ENCODE measurements at places on chromosomes 13 and 19.

DNA sequence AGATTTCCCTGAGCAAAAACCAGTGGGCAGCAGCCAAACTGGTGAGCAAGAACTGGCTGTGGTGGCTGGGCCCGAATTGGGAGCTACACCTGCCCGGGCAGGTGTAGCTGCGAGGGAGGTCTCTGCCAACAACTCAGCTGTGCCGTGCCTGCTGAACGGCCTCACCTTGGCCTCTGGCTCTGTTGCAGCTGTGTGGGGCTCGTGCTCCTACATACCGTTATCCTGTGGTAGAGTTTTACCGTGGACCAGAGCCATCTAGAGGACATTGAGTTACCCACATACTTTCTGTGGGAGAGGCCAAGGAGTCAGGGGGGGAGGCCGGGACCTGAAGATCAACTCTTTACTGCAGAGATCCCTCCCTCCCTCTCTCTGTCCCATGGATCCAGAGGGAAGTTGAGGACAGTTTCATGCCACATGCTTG is 113.2 kb downstream of the TM9SF2 start:
- no peak for DNase-seq

GRCh38 chr13:45773236-45773635 is 71.1 kb downstream of the CBY2 start:
- DNase-seq: no peak

DNA sequence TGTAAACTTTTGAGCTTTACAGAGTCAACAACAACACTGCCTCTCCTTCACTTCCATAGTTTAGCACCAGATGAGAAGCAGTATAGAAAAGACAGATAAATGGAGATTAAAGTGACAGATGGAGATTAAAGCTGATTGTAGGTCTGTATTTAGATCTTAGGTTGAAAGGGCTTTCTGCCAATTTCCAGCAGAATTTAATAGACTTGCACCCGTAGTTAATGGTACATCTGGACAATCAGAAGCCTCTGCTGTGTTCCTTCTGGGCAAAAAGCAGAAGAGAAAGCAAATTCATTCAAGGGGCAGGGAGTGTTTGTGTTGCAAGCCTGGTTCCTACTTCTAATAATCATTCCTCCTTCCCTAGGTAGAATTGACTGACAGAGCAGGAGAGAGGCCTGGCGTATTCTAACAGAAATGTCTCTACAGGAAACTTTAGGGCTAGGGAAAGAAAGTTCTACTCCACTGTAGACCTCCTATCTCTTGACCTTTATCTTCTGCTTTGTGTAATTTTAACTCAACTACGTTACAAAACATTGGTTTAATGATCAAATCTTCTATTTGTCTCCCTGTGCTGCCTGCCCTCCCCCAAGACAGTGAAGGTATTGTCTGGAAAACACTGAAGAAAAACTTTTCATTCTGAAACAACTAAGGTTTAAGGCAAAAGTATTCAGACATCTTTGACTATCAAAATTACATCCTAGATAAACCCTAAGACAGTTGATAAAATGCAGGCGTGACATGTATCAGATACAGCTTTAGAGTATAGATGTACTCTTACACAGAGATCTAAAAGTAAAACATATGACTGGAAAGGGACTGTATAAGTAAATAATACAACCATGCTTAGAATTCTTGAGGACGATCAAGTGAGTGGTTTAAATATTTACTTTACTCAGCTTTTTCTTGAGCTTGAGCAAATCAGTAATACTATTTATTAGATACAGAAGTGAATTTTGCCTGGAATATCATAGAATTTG is 44.4 kb downstream of the GPC6 start:
- DNase-seq: no peak

GRCh38 chr13:105982219-105982930 is 553.1 kb downstream of the EFNB2 start:
- DNase-seq: no peak

- DNase-seq: no peak
These were observed 2.6 kb downstream of the ISYNA1 start for GRCh38 chr19:18435178-18435841.

GRCh38 chr19:42175952-42176648 is 41.4 kb downstream of the DEDD2 start:
- DNase-seq: no peak

- DNase-seq: no peak
These were observed 888.8 kb downstream of the SLITRK6 start for GRCh38 chr13:84910423-84910822.

DNA sequence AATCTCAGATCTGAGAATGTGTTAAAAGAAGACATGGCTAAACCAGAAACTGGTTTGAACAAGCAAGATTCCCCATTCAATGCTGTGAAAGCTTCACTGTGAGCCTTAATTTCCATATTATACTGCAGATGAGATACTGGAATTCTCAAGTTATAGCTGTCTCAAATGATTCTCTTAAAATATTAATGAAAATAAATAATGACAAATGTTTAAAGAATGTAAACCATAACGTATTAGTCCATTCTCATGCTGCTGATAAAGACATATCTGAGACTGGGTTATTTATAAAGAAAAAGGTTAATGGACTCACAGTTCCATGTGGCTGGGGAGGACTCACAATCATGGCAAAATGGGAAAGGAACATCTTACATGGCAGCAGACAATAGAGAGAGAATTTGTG is 667.8 kb downstream of the SLITRK1 start:
- DNase-seq: no peak

- DNase-seq: no peak
These were observed 127.5 kb downstream of the SIPA1L3 start for GRCh38 chr19:38034492-38034860.

DNA sequence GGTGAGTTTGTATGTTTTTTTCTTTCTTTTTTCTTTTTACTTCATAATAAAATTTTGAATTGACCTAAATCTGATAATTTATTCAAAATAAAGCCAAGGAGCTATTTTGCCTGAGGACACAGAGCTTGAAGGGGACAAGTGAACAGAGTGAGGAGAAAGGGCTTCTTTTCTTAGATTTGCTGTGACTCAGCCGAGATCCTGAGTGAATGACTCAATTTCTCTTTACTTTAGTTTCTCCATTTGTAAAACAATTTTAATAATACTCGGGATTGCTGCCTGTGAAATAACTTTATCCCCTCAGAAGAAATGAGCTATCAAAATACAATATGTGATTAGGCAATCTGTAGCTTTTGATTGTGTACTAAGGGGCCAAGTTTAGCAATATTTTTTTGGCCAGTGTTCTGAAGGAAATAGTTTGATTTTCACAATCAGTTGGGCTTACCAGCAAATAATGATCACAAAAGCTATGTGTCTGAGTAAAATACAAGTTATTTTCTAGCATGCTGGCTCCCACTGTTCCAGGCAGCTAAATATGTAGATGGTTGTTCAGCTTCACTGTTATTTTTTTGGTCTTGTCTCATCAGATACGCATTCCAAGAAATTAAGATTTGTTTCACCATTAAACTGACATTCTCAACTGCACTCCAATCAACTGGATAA is 437.5 kb downstream of the FGF9 start:
- no peak for DNase-seq

DNA sequence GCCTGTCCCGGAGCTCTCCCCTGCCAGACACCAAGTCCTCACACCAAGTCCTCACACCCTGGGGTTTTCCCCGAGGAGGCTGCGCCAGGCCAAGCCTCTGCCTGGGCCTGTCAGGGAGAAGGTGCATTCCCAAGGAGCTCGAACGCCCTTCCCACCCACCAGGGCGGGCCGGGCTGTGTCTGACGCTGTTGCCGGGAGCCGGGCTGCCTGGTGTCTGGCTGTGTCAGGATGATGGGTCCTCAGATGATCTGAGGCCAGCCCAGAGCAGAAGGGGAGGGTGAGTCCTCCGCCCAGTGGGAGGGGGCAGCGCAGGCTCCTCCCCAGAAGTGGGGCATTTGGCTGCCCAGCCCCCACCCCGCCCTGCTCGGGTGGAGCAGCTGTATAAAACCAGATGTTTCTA is 2.3 kb upstream of the HAS1 start:
- no peak for DNase-seq

GRCh38 chr13:23965346-23965745 is 68.0 kb upstream of the C1QTNF9B start:
- DNase-seq: no peak

DNA sequence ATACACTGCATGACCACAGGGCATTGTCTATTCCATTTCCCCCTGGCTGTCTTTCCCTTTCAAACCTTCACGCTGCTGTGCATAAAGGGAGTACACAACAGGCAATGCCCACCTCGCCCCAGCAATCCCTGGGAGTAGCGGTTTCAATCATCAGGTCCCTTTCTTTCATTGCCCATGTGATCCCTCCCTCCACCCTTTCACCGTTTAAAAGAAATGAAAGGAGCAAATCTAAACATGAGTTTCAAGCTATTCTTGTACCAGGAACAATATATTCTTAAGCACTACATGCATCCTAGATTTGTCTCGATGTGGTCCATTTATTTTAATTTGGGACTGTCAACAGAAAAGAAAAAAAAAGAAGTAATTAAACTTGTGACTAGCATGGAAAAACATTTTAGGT is 123.4 kb upstream of the ARGLU1 start:
- no peak for DNase-seq

GRCh38 chr13:79455331-79455730 is 25.6 kb upstream of the NDFIP2 start:
- no peak for DNase-seq

GRCh38 chr19:6779206-6779605 is 6.7 kb downstream of the VAV1 start:
- no peak for DNase-seq

GRCh38 chr13:48158290-48158689 is 63.4 kb upstream of the MED4 start:
- no peak for DNase-seq

DNA sequence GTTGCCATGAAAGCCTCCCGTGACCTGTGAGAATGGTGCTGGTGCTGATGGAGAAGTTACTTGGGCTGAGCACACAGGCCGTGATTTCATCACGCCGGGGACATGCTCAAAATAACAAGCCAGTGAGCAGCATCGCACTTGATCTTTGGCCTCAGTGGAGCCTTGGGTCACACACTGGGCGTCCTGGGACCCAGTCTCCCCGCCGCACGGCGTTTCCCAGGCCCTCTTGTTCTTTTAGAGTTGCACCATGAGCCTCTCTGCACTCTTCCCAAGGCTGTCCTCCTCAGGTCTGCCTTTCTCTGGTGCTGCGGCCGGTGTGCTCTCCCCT is 9.5 kb upstream of the NDUFS7 start:
- DNase-seq: no peak

- no peak for DNase-seq
These were observed 1.6 kb downstream of the CYSLTR2 start for GRCh38 chr13:48655291-48655690.

GRCh38 chr19:12703046-12703445 is 6.6 kb upstream of the FBXW9 start:
- no peak for DNase-seq

DNA sequence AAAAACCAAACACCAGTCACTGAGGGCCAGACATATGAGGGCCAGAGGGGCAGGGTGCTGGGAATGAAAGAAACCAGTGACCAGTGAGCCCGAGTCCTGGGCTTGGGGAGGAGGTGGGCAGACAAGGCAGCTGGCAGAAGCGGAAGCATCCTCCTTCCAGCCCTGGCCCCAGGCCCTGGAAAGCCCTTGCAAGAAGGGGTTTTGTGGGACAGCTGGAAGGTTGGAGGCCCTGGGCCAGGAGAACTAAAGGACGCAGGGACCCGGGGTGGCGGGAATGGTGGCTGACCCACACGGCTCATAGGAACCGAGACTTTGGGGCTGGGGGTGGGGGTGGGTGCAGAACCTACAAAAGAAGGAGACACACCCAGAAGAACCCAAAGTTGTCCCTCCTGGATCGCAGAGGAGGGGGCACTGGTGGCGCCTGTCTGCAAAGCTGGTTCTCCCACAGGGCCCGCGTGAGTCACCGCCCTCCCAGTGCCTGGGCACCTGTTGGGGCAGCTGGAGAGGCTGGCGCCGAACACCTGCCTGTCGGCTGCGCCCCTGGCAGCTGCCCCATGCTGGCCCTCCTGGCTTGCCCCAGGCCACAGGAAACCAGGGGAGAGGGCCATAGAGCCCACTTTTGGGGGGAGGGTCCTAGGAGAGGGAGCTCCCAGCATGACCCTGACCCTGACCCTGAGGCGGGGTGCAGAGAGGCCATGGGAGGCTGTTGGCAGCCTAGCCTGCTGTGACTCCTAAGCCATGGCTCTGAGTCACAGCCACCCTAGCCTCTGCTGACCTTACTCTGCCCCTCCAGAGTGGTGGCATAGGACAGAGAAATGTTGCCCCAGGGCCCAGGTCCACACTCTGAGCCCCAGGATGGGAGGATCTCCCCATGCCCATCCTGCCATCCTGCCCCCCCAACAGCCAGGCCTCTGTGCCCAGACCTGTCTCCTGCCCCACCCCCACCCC is 802 bp downstream of the DMPK start:
- DNase-seq: no peak

- no peak for DNase-seq
These were observed 3.2 kb upstream of the PVR start for GRCh38 chr19:44640518-44640917.

DNA sequence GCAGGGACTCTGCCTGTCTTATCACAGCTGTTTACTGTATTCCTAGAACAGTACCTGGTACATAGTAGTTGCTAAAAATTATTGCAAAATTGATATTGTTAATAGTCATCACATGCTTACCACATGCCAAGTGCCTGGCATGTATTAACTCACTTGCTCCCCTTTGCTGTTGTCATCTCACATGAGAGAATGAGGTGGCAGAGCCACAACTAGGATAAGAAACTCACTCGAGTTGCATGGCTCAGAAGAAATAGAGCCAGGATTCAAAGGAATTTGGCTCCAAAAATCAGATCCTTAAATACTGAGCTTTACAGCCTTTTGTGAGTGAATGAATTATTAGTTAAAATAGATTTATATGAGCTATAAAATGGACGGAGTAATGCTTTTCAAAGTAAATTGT is 42.6 kb downstream of the B3GLCT start:
- DNase-seq: no peak

- DNase-seq: no peak
These were observed 48.2 kb downstream of the STK24 start for GRCh38 chr13:98528663-98529064.

DNA sequence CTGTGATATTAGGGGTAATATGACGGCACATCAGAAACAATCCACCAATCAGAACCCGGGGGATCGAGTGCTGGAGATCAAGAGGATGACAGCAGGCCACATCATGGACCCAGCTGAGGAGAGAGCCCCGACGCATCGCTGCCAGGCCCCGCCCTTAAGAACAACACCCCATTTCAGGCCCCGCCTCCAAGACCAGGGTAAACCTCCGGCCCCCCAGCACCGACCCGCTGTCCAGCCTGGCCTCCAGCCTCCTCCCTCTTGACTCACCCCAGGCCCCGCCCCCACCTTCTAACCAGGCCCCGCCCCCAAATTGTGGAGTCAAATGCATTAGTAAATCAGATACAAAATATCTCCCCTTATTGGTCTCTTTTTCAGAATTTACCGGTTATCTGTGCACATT is 4.7 kb upstream of the ZNF611 start:
- no peak for DNase-seq

GRCh38 chr13:48235341-48236135 is 2.5 kb downstream of the ITM2B start:
- no peak for DNase-seq

DNA sequence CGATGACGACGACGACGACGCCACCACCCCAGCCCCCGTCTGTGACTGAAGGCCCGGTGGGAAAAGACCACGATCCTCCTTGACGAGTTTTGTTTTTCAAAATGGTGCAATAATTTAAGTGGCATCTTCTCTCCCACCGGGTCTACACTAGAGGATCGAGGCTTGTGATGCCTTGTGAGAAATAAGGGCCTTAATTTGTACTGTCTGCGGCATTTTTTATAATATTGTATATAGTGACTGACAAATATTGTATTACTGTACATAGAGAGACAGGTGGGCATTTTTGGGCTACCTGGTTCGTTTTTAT is 2.5 kb downstream of the KLF2 start:
- no peak for DNase-seq

All from stimulated activated CD8-positive, alpha-beta memory T cell treated with anti-CD3 and anti-CD28 coated beads, Interleukin-12 subunit alpha, Interleukin-12 subunit beta, amount 100 ng/mL, for 1 hour (primary cell).